Activated naive CD8-positive, alpha-beta T cell treated with anti-CD3 and anti-CD28 coated beads, Interleukin-2, amount 50 U/mL, for 16 hours (primary cell): ENCODE measurements at places on chromosomes 6 and 20.

GRCh38 chr20:57439432-57439831 lies 48.2 kb downstream of the RBM38 start:
- no peak for DNase-seq

- no peak for DNase-seq
Measured at GRCh38 chr20:40192081-40192480, 497.0 kb downstream of the MAFB start.

GRCh38 chr6:129966125-129966524 lies 52.3 kb upstream of the L3MBTL3 start:
- no peak for DNase-seq

DNA sequence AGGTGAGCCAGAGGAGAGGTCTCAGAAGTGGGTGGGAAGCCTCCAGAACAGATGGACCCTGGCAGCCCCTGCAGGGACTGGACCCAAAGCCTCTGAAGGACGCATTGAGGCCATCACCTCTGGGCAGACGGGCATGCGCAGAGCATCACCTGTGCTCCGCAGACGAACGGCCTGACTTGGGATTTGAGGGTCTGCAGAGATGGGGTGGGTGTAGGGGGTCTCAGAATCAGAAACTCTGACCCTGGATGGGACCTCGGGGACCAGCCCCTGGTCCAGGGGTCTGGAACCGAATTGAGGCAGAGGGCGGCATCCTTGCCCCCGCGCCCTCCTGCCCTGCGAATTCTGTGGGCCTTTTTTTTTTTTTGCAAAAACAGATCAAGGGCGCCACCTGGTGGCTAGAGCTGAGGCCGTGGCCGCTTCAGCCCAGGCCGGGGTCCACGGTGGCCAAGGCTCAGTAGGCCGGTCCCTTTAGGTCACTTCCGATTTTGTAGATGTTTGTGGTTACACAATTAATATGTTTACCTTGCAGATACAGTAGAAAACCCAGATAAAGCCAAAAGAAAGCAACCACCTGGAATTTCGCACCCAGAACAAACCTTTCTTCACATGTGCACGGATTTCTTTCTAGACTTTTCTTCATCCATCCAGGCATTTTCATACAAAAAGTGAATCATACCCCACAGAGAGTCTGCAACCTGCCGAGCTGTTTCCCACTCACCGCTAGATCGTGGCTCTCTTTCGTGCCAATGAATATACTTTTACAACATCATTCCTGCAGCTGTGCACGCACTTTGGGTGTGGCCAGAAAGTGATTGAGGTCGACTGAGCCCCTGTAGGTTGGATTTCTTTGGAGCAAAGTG lies 25.9 kb downstream of the ZBP1 start:
- DNase-seq: peak; percentile 25

DNA sequence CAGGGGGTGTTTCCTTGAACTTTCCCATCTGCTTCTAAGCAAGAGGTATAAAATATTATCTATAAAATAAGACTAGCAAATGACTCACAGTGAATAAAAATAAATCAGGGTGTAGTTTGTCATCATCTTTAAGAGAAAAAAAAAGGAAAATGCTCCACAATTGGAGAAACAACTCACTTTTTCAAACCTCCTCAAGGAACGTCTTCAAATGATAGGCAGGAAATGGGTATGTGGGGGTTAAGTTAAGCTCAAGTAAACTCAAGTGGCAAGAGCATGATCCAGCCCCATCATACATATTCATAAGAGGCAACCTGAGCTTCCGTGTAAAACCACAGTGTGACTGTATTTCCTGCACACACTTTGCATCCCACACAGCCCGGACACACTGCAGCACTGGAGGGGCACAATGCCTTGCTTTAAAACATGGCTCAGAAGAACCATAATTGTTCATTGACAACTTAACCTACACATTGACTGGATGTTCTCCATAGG lies 58.5 kb upstream of the CEP85L start:
- peak; percentile 51 for DNase-seq

DNA sequence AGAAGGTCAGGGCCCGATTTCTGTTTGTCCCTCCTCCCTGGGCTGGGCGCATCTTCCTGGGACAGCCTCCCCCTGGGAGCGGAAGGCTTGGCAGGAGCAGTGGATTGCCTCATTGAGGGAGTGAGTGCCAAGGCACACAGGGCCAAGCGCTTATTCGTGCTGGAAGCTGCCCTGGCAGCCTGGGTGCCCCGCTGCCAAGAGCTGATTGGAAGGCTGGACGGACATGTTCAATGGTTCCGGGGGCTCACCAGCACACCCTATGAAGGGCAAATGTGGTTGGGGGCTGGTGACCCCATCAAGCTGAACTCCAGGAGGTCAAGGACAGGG lies 10.3 kb upstream of the ZNF831 start:
- no peak for DNase-seq

DNA sequence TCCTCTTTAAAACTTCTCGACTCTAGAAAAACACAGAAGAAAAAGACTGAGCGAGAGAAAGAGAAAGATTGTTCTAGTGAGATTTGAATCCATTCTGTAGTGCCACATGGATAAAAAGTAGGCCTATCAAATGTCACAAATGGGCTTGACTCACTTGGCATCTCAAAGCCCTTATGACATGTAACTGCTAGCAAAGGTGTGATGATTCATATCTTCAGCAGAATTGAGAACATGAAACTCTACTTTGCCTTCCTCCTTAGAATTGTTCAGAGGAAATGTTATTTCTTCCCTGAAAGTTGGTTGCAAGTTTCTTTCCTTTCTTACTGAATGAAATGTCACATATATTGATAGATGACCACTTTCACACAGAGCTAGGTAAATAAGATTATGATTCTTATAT lies 40.4 kb upstream of the DUSP22 start:
- DNase-seq: no peak

- no peak for DNase-seq
Measured at GRCh38 chr6:119890470-119890869, 540.9 kb upstream of the MAN1A1 start.

DNA sequence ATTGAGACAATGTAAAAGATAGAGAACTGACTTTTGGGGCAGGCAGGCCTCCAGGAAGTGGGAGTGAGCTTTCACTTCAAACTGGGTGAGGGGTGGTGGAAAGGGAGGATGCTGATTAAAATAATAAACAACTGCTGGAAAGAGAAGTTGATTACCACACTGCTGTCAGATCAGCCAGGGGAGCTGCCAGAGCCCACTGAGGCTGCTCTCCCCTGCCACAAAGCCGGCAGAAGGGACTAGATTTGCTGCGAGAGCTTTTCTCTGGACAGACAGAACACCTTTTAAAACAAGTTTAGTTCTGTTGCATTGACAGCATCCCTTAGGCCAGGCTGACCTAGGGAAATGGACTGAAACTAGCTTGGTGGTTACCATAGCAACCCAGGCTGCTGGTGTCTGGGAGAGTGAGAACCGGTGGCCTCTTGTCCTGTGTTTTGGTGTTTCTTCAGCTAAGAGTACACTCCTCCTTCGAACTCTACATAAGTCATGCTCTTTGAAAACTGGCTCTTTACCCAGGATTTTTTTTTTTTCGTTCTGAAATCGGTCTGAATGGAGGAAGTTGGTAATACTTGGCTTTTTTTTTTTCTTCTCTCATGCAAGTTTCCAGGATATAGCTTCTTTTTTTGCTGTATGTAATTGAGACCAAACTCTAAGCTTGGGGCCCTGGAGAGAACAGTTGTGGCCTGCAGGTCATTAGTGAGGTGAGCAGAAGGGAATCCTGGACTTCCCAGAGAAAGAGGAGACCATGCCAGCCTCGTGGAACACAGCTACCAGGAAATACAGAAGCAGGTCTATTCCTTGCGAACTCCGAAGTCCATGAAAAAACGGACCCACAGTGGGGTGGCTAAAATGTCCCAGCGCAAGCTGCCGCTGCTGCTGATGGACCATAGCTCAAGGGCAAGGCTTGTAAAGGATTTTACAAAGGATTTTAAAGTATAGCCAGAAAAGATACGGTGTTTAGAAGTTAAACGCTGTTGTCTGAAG lies 374.4 kb downstream of the UTRN start:
- no peak for DNase-seq

DNA sequence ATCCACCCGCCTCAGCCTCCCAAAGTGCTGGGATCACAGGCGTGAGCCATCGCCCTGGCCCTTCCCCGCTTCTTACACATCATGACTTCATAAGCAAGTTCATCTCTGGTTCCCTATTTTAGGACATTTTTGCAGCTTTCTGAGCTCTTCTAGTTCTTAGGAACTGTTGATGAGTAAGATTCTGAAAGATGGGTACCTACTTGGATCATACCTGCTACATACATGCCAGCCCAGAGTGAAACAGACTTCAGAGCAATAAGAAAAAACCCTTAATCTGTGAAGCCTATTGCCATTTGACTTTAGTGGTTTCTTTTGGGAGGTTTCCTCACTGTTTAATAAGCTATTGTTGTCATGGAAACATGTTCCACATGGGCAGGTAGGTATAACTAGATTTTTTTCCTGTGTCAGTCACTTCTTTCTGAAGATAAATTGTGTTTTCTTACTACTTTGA lies 27.9 kb upstream of the TMEM217 start:
- no peak for DNase-seq

GRCh38 chr6:11194356-11195218 lies 37.9 kb downstream of the NEDD9 start:
- DNase-seq: no peak

- no peak for DNase-seq
Measured at GRCh38 chr6:138815221-138815620, 19.3 kb downstream of the ECT2L start.

GRCh38 chr6:2938632-2939083 lies 32.7 kb downstream of the SERPINB6 start:
- DNase-seq: no peak

DNA sequence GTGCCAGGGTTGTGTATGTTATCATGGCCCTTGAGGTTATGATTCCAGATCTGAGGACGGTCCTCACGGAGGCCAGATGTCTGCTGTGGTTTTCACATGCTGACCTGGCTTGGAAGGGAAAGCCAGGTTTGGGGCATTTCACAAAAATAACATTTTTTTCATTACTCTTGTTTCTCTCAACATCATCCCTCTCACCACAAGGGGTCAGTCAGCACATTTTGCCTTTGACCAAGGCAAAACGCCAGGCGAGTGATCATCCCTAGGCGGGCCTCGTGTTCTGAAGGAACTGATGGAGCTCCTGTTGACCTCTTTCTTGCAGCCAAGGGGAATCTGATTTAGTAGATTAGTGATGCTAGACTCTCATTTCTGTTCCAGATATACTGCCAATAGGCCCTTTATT lies 133.5 kb downstream of the TBC1D7 start:
- DNase-seq: no peak

DNA sequence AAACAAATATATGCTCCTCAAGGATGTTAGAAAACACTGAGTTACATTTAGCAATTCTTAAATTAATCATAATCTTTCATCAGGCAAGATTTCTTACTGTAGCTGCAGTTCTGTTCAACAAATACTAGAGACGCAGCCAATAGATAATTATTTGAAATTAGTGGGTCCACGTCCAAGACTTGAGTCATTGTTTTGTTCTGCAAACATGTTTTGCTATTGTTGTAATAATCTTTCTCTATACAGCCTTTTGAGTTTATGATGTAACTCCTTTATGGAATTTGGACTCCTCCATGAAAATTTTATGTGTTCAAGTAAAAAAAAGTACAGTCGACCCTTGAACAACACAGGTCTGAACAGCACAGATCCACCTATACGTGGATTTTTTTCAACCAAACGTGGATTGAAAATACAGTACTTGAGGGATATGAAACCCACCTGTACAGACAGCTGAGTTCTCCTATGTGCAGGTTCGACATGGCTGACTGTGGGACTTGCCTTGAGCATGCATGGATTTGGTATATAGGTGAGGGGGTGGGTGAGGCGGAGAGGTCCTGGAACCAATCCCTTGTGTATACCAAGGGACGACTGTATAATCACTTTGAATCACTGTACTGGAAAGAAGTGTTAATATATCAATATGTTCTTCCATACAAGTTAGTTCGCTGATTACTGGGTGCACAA lies 41.3 kb upstream of the SLC22A16 start:
- no peak for DNase-seq

- DNase-seq: no peak
Measured at GRCh38 chr20:53262365-53262764, 290.2 kb downstream of the TSHZ2 start.

- DNase-seq: no peak
Measured at GRCh38 chr20:19916531-19917485, 100.4 kb upstream of the NAA20 start.

- no peak for DNase-seq
Measured at GRCh38 chr6:144019929-144020328, 11.9 kb upstream of the PLAGL1 start.

DNA sequence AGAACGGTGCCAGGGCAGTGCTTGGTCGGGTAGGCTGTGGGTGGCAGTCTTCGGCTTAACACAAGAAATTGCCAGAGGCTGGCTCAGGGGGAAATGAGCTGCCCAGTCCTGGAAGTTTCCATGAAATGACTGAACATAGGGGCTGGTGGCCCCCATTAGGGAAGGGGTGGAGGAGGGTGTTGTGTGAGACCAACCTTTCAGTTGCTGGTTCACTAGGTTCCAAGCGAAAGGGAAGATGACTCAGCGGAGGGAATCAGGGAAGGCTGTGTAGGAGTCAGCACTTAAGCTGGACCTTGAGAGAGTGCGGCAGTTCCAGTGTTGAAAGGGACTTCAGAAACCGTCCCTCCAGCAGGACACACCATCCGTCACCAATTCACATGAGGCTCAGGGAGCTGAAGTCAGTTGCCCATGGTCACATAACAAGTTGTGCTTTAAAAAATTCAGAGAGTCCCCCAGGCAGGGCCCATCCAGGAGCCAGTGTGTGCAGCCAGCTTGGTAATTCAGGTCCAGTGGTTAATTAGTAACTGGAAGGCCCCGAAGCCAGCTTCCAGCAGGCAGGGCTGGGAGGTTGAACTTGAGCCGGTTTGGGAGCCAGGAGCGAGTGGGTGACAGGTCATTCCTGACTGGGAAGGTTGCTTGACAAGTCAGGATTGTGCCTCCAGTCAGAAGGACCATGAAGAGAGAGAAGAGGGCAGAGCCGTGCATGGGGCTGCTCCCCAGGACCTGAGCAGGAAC lies at the start of gene SGK2:
SGK2 (plus strand) TSS at position 616 of the 735 bp plus-strand sequence. CDS start 7,469 bp downstream, outside the sequence.
- no peak for DNase-seq

DNA sequence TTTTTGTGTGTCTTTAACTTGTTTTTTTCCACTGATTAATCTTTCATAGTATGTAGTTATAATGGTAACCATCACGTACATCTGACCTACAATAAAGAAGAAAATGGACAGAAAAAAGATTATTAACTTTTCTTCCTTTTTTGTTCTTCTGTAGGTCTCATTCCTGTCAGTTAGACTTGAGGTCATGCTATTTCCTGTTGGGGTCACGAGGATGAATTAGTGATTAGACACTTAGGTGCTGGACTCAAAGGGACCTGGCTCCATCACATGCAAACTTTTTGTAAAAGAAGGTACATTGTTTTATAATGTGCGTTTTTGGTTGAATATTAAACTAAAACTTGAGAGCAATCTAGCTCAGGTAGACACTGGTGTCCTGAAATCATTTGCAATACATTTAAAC lies 14.8 kb downstream of the MARCKS start:
- no peak for DNase-seq
